ENCODE measurements at places on chromosomes 2 and 18.

DNA sequence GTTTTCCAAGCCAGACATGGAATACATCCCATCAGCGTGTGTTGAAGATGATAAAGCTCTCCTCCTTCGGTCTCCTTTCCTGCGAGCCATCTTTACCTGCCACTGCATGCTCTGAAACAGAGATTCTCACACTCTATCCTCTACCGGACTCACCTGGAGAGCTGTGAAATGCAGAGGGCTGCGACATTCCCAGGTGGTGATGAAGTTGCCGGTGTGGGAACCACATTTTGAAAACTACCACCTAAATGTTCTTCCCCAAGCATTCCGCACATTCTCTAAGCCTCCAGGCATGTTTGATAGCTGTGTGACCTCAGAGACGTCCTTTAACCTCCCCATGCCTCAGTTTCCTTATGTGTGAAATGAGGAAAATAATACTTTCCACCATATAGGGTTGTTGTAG is 226.2 kb upstream of the RAB6C start:
- DNase-seq: no peak

- DNase-seq: peak; percentile 93
Observed at GRCh38 chr2:188291617-188292347, at the start of gene GULP1. Gene GULP1, plus strand, starts transcription at chr2:188291874. Its CDS starts 185,829 bp downstream, at chr2:188477703.

- DNase-seq: no peak
Observed at GRCh38 chr2:20633001-20633400, 17.9 kb downstream of the HS1BP3 start.

GRCh38 chr2:126639276-126639675 is 16.7 kb upstream of the GYPC start:
- DNase-seq: no peak

DNA sequence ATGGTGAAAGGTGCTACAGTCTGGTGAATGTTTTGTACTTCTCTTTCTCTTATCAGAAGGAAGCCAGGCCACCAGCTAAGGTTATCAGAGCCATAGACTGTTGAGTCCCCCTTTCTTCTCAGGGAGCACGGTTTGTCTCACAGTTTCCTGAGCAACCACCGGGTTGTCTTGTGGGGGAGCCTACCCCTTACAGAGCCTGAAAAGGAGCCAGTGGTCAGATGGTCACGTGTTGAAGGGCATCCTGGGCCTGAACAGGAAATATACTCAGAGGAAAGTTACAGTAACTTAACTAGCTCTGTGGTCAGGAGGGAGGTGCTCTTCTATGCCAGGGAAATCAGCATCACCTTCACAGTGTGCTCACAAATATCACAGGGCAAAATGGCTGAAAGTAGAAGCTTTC is 11.6 kb downstream of the CD28 start:
- DNase-seq: no peak

DNA sequence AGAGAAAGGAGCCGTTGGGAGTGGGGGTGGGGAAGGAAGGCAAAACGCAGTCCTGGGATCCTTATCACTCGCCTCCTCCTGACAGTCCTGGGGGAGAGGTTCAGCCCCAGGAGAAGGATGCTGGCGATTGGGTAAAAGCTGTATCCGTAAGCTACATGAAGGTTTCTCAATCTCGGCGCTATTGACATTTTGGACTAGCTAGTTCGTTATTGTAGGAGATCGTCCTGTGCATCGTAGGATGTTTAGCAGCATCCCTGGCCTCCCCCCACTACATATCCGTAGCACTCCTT is 511 bp upstream of the TP53I3 start:
- DNase-seq: no peak

DNA sequence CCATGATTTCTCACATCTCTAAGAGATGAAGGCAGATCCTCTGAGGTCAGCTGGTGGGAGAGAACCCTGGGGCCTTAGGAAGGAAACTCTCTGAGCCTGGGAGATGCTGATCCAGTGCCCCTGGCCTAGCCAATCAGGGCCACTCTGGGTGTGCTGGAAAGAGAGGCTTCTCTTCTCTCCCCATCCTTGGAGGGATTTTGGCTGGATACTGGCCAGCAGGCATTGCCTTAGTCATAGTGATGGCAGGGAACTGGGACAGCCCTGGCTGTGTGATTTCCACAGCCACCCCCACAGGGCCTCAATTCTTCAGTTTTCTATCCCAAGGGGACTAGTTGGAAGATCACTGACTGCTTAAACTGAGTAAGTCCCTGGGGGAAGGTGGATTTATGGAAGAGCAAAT is 26.6 kb upstream of the PLB1 start:
- peak; percentile 57 for DNase-seq

- no peak for DNase-seq
Observed at GRCh38 chr2:158189526-158189925, 87.8 kb downstream of the UPP2 start.

- DNase-seq: no peak
Observed at GRCh38 chr2:118669654-118670053, 177.8 kb downstream of the EN1 start.

GRCh38 chr2:232611559-232612218 is 21.7 kb upstream of the EFHD1 start:
- peak; percentile 67 for DNase-seq

DNA sequence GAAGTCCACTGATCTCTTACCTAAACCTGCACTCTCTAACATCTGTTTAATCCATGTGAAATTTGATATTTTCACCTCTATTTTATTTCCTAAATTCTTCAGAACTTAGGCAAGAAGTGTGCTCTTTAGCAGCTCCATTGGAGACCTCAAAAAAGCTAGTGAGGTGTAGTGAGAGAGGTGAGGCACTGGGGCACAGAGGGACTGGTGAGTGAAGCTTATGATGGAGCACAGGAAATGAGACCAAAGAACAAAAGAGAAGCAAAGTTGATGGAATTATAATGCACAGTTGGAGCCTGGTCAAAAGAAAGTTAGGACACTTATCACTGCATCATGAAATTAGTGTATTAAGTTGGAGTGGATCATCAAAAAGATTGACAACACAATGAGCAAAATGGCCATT is 1050.7 kb upstream of the NRXN1 start:
- DNase-seq: no peak

DNA sequence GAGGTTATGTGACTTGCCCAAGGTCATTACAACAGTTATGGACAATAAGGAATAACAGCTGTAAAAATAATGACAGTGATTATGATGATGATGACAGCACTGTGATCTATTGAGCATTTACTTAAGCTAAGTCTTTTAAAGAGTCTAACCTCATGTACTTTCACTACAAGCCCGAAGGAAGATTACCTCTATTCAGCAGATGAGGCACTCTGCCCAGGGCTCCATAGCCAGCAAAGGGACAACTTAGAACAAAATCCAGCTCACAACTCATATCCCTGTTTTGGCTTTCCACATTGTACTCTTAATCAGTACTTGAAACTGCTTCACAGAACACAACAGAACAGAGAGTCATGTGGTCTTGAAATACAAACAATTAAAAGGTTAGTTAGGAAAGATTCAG is 290.2 kb downstream of the ZNF385B start:
- peak; percentile 16 for DNase-seq

DNA sequence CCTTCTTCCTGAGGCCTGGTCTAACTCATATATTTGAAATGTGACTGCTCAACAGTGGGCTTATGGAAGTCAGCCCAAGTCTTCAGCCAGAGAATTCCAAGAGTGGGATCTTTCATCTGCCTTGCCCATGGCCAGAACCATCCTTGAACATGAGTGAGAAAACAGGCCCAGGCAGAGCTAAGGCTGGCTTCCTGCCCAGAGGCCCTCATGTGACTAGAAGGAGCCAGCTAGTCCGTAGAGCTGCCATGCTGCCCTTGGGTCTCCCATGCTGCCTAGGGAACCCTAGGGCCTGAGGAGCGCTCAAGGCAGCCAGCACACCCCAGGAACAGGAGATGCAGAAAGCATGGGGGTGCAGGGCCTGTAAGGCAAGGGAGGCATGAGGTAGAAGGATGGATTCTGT is 203.6 kb downstream of the FHOD3 start:
- no peak for DNase-seq

- no peak for DNase-seq
Observed at GRCh38 chr2:144151851-144152250, 368.1 kb downstream of the ZEB2 start.

DNA sequence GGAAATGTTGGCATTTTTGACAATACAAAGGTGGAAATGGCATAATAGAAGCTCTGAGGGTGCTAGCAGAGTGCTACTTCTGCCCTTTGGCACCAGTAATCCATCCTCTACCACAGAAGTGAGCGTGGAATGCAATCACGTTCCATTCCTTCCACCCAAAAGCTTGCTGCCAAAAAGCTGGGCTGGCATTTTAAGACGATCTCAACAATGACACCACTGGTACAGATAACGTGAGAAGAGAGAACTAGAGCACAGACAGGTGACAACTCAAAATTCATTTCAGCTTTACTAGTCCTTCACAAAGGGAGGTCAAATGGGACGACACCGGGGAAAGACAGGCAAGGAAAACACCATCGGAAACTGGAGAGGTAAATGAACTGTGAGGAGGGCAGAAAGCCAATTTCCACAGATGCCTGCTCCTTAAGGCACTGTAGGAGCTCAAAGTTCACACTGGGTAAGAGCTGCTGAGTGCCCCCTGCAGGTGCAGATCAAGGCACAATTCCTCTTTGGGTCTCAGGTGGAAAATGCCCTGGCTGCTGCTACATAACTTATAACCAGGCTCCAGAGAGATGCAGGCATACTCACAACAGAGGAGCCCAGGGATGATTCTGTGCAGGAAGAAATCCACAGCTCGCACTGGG is 50.7 kb upstream of the RNU4ATAC start:
- DNase-seq: no peak

DNA sequence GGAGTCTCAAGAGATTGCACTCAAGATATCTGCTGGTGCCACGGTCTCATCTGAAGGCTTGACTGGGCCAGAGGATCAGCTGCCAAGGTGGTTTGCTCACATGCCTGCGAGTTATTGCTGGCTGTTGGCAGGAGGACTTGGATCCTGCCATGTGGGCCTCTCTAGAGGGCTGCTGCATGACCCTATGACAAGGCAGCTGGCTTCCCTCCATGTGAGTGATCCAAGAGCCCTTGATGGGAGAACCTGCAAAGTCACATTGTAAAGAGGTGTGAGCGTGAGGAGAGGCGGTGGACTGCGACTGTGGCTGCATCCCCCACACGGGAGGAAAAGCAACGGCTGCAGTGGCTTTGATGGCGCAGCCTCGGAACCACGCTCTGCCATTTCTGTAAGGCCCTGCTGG is 4.0 kb upstream of the ALLC start:
- no peak for DNase-seq

GRCh38 chr2:222730366-222730999 is 59.0 kb downstream of the MOGAT1 start:
- DNase-seq: no peak

DNA sequence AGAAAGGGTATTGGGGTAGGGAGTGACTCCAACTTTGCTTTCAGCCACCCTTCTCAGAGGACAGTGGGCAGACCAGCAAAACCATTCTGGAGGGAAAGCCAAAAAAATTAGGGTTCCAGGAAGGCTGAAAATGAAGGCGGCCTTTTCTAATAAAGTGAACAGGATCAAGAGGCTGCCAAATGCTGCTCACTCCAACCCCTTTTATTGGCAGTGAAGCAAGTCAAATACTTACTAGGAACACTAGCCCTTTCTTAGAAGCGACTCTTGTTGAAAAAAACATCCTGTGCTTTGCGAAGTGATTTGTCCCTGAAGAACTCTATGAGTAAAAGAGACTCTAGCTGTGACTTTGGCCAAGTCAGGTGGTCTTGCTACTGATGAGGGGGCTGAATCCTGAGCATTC is 83.6 kb upstream of the CYP1B1 start:
- DNase-seq: no peak

DNA sequence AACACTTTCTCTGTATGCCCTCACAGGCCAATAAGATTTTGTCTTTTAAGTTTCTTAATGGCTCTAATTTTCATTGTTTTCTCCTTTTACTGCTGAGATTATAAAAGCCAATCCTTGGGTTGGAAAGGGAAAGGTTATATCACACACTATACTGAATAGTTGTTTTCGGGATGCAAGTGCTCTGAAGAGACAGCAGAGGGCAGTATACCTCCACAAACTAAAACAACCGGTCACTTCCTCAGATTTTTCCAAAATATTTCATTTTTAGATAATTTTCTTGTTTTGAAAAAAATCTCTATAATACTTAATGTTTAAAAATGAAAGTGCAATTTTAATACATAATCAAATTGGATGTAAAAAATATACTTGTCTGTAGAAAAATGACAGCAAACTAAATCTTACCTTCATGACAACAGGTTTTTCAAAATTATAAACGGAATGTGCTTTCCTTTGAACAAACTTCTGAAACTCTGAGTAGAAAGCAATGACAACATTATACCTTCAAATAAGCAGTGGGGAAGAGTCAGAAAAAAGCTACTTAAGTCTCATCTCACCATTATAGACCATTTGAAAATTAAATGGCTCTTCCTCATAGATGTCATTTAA is 82.7 kb downstream of the ORC4 start:
- peak; percentile 52 for DNase-seq

GRCh38 chr2:18186816-18187613 is 308.5 kb downstream of the KCNS3 start:
- DNase-seq: peak; percentile 4

DNA sequence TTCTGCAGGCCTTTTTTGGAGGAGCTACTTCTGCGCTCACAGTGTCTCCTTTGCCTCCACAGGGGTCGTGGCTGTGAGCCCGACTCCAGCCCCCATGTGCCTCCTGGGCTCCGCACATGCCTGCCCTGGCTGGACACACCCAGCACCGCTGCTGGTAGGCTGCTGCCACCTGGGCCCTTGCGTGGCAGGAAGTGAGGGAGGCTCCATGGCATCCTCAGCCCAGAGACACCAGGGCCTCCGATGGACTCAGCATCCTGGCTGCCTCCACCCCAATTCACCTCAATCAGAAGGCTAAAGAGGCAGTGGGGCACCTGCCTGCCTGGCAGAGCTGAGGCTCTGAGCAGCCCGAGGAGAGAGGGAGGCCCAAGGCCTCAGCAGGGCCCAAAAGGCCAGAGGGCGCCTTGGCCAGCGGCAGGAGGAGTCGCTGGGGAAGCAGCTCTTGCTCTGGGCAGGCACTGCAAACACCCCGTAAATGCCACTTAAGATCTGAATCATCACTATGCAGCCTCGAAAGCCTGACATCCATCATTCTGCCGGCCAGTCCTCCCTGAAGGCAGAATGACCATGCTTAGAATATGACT is 68.3 kb upstream of the OTOS start:
- no peak for DNase-seq

DNA sequence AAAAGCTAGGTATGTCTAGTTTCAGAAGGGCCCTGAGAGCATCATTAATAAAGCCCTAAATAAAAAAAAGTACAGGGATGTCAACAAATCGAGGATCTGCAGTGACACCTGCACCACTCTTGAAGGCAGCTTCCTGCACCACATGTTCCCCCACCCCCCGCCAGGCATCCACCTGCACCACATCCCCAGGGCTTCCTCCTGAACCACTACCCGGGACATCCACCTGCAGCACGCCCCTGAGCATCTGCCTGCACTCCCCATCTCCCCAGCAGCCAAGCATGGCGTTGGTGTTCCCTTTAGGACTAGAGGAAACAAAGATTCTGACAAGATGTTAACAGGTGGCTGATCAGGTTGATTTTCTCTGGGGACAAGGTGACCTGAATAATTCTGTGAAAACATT is 55.2 kb downstream of the DLGAP1 start:
- no peak for DNase-seq

Measured in foreskin fibroblast (primary cell).